ENCODE measurements at places on chromosomes 12 and 14. TPM values are rescaled to one million over a fixed set of nuclear protein-coding genes. Genes with fewer than 3 reads are reported as not detected.

DNA sequence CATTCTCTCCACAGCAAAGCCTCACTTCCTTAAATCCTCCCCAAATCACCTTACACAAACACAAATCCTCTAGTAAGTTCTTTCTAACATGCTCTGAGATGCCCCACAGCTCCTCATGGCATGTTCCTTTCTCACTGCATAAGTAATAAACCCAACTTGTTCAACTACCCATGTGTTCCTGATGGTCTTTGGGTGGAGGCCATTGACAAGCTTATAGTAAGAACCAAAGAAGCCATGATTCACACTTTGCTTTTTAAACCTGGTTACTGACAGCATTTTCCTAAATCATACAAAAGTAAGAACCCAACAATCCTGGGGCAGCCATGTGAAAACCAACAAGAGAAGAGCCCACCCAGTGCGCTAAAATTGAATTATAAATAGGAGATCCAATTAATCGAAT is 138.6 kb downstream of the ITPR2 start:
- no peak for DNase-seq

- DNase-seq, result no peak
Measured at GRCh38 chr14:21160061-21160610, 4.3 kb upstream of the OR5AU1 start.

GRCh38 chr12:12461923-12462315 is 100.7 kb downstream of the DUSP16 start:
- no peak for DNase-seq

GRCh38 chr14:65222440-65222858 is 120.1 kb upstream of the MAX start:
- DNase-seq, result peak; percentile 47

DNA sequence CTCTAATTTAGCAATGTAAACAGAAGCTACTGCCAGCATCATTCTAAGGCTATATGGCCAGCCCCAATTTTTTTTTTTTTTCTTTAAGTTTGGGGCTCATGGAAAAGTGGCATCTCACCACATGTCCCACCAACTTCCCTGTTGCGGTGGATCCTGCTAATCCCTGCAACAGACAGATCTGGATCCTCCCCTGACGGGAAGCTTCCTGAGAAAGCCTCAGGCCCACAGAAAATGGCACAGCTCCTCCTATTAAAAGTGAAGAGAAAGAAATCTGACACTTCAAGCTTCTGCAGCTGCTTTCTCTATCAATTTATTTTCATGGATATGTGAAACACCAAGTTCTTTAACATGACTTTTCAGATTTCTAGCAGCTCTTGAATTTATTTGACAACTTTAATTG is 433.8 kb upstream of the DCN start:
- DNase-seq, result no peak

OVCH1 gene
- total RNA-seq, result 0.31 TPM

PTGDR gene
- 0.85 TPM for total RNA-seq

Data from left cardiac atrium (tissue), 4 donors.